ENCODE measurements at places on chromosomes 2 and 18.

DNA sequence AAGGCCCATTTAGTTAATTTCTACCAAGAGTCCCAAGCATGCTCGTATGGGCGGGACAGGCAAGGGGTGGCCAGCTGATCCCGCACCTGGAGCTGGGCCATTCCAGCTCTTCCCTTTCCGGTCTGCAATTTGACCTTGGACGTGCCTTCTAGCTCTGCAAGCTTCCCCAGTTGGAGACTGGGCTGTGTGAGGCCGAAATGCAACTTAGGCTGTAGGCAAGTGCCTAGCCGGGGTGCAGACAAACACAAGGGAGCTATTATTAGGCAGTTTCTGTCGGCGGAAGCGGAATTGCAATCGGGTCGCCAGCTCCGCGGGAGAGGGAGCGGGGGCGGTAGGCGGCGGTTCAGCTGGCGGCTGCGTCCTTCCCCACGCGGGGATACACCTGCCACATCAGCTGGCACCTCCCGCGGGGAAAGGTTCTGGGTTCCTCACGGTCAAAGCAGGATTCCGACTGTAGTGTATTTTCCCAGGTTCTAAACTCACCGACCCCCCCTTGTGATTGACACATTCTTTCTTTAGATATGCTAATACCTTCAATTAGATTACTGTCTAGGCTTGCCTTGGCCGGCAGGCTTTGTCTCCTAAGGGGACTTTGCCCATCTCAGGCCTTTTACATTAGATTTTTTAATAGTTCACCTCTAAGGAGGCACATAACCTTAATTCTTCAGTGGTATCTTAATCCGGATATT lies 17.1 kb upstream of the ZNF532 start:
- DNase-seq = no peak

DNA sequence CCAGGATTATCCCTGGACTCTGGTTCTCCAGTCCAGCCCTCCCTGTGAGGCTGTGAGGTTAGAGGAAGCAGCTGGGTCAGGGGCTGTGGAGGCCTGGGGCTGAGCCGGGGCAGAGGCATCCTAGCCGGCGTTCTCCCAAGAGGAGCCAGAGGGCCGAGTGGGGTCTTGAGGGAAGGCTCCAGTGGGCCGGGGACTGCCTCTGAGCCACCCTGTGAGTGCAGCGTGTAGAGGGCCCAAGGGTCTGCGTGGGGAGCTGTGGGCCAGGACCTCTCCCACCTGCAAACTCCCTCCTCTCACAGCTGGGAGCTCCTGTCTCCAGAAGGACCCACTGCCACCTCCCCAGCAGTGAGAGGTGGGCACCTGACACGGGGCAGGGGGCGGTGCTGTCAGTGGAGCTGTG lies 41.0 kb downstream of the GLI2 start:
- no peak for DNase-seq

DNA sequence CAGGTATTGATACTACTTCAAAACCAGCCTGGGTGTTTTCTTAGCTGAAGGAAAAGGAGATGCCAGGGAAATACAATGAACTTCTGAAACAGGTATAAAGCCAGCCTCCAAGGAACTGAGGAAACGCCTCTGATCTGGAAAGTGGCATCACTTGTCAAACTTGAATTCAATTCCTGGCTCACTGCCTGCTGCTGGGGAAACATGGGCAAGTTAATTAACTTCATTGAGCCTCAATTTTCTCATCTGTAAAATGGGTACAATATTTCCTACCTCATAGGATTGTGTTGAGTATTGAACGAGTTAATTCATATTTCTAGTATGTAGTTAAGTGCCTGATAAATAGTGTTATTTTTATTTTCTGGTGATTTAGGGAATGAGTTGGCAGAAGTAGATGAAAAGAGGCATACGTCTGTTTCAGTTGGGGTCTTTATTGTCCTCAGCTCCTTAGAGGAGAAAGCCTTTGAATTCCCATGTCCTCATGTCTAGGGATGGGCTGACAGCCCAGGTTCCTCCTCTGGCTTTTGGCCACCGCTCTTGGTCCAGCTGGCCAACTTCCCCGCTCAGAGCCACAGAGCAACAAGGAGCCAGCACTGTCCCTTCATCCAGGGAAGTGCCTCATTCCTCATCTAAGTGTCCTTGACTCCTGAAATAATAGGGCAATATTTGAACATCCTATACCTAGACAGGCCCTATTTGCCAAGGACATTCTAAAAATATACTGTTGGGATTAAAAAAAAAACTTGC lies 210.5 kb upstream of the GATA6 start:
- DNase-seq = no peak

DNA sequence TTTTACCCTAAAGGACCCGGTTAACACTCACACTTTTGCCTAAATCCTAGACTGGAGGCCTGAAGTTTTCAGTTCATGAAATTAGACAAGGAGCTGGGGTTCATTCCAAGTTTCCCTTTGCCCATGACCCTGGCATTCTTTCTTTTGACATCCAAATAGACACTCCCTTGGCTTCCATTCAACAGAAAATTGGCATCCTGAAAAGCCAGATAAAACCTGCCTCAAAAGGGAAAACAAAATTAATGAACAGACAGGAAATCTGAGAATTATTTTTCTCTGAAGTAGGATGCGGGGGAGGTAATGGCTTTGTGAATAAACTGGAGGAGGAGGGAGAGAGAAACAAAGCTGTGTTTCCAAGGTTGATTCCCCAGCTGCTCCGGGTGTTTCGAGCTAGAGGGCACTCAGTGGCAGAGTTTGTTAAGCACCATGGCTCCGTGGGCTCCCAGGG lies 41.0 kb downstream of the SPP2 start:
- DNase-seq = no peak

GRCh38 chr2:17430326-17430725 lies 87.9 kb downstream of the RAD51AP2 start:
- DNase-seq = no peak

DNA sequence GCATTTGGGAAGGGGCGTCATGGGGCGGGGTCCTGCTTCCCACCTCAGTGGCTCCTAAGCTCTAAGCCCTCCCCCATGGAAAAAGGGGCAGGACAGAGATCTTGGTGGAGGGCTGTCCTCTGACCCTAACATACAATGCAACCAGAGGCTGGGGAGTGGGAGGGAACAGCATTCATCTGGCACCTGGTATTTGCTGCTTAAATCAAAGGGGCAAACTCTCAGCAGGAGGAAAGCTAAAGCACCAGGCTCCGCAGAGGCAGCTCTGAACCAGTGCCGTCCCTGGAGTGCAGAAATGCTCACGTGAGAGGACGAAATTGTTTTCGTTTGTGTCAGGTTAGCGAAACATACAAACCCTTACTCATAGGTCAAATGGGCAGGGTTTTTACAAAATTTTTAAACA lies 92.7 kb upstream of the PXDN start:
- no peak for DNase-seq

DNA sequence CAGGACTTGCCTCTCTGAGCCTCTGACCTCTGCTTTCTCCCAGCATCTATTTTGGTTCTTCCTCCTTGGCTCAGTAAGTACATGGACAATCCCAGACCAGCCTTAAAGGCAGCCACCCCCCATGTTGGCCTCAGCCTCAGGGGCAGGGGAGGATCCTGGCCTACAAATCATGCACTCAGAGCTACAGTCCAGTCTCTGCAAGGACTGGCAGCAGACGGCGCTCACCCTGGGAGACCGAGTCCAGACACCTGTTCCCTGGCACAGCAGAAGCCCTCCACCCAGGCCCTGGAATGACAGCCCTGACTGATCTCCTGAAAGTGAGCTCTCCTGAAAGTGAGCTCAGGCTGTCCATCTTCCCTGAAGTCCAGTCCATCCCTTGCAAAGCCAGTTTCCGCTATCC lies 25.7 kb upstream of the PTPN4 start:
- DNase-seq = no peak

DNA sequence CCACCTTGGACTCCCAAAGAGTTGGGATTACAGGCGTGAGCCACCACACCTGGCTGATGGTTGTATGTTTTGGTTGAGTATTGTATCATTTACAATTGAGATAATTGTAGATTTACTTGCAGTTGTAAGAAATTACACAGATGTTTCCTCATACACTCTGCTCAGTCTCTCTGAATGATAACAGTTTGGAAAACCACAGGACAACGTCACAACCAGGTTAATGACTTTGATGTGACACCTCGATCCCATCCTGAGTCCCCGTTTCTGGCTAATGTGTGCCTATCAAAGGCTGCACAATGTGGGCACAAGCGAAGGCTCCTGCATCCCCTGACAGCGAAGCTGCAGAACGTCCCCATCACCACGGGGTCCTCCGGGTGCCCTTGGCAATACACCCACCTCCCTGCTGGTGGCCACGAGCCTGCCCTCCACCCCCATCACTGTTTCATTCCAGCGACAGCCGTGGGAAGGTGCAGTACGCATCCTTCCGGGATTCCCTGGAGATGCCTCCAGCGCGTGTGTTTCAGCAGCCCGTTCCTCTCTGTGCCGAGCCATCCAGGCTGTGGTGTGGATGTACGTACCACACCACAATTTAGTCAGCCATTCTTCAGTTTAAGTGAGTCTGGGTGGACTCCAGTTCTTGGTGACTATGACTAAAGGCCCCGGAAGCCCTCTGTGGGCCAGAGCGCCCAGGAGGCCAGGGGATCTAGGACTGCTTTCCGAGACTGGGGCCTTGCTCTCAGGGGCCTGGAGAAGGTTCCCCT lies 4.3 kb upstream of the PDCD1 start:
- DNase-seq = no peak

DNA sequence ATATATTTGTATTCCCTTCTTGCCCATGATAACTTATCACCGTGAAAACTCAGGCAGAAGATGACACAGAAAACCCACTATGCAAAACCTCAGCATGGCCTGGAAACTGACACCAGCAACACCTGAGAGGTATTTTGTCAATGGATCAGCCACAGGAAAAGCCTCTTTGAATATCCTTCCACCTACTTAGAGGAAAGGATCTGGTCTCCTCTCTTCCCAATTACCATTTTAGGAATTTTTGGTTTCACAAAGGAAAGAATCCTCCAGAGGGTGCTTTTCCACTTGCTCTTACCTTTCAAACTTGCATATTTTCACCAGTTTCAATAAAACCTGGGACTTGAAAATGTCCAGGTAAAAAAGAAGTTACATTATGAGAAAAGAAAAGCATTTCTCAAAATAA lies 20.0 kb upstream of the MEIS1 start:
- no peak for DNase-seq

GRCh38 chr2:191114403-191114886 lies 36.3 kb downstream of the STAT4 start:
- no peak for DNase-seq

DNA sequence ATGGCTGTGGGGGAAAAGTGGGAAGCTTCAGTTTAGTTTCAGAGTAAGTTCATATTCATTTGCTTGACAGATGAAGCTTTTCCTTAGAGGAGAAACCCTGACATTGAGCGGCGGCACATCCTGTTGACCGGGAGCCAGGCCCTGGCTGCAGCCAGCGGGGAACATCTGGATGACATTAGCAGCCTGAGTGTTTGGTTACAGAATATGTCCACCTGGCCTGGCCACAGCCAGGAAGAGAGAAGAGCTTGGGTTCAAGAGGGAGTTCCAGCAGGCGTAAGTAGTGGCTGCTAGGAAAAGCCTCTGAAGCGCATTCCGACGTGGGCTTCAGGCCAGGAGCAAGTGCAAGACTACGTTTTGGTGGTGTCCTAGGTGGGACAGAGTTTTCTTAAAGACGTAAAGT lies 144.9 kb upstream of the MYCN start:
- DNase-seq = no peak

DNA sequence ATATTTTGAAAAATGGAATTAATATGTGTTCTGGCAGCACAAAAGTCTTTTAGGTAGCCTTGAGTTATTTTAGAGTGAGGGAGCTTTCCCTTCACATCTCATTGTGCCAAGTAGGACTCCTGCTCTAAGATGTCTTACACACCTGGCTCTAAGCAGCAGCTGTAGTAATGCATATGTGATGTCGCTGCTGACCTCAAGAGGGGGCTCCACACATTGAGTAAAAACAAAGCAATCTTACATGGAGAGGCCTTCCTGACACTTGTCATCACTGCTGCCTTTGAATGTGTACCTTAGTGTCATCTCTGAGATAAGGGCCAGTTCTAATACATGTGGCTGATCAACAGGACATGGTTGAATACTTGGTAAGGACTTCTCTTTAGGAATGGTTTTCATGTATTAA lies 75.8 kb downstream of the ACTR3 start:
- no peak for DNase-seq

DNA sequence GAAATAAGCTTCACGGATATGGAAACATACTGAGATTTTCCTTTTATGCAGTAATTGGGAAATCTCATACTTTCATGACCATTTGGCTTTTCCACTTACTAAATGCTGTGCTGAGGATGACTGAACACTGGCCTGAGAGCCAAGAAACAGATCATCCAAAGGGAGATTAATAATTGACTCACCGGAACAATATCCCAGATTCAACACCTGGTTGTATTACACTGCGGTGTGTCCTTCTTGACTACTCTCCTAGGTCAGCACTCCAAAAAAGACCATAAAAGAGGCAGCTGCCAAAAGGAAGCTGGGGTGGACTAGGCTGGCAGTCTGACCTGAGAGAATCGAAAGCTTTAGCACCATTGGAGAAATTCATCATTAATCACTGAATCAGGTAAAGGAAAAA lies 469.1 kb downstream of the CBLN2 start:
- DNase-seq = no peak

- DNase-seq = no peak
Measured at GRCh38 chr18:79922971-79923411, 28.5 kb downstream of the SLC66A2 start.

DNA sequence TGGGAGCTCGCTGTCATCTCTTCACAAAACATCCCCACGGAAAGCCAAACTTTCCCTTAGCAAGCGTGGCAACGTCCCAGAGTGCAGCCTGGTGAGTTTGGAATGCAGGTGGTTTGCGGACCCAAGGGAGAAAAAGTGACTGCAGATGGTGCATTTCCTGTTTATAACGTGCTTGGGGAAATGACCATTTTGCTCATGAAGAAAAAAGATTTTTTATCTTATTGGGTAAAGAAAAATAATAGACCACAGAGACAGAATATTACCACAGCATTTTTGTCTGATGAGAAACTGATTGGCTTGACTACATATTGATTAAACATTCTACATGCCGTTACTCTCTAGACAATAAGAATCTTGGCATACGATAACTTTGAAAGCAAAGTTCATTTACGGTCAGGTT lies 136.5 kb downstream of the COPS8 start:
- DNase-seq = no peak

GRCh38 chr18:51654488-51655326 lies 457.2 kb upstream of the MEX3C start:
- DNase-seq = no peak

DNA sequence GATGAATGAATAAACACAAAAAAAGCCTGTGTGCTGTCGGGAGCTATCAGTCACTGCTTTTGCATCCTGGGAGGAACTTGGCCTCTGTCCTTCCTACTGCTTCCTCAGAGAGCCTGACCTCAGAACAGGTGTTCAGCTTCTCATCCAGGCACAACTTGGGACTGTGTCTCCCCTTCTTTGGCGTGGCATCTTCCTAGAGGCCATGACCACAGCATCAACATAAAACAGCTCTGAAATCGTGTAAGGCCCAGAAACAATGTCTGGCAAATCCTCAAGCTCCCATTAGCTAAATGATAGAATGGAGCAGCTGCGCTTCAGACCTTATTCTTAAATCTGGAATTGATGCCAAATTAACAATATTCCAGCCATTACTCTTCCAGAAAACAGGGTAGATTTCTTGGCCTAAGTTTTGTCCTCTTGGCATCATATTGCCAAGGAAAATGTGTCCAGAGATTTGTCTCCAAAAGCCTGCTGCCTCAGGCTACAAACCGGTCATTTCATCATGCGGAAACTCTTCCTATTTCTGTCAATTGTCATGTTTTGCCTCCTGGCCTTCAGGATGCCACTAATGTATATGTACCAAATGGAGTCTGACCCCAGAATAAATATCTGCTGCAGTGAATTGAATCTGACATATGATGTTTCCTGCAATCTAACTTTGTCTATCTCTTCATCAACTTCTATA lies 53.2 kb upstream of the RAB27B start:
- no peak for DNase-seq

- no peak for DNase-seq
Measured at GRCh38 chr2:215420471-215420935, 15.4 kb downstream of the FN1 start.

All from stimulated activated CD8-positive, alpha-beta memory T cell treated with anti-CD3 and anti-CD28 coated beads, Interleukin-12 subunit alpha, Interleukin-12 subunit beta, amount 100 ng/mL, for 4 hours (primary cell).